IMR-90 (cell line): ENCODE measurements at places on chromosomes 2 and 18. TPM values are rescaled to one million over a fixed set of nuclear protein-coding genes. Genes with fewer than 3 reads are reported as not detected.

Gene CNRIP1
- total RNA-seq: 23.3 and 25.6 TPM in 2 replicates

Gene POTEJ
- not detected in 2 replicates for total RNA-seq

Gene PREPL
- 39.6 and 59.2 TPM in 2 replicates for total RNA-seq

Gene CEP76
- 8.1 and 8.3 TPM in 2 replicates for total RNA-seq

Gene RBM44
- total RNA-seq: 0.18 and 0.28 TPM in 2 replicates

Gene GPBAR1
- under 0.01 TPM in 1 of 2 replicates, not detected in the other for total RNA-seq

Gene SLC9A4
- total RNA-seq: not detected in 2 replicates

Gene HRH4
- not detected in 2 replicates for total RNA-seq

Gene CRYGC
- not detected in 2 replicates for total RNA-seq
